ENCODE measurements at places on chromosomes 6 and 20.

- DNase-seq = no peak
Observed at GRCh38 chr6:21061892-21062291, 527.6 kb downstream of the CDKAL1 start.

- no peak for DNase-seq
Observed at GRCh38 chr6:110322874-110323242, 35.3 kb downstream of the METTL24 start.

DNA sequence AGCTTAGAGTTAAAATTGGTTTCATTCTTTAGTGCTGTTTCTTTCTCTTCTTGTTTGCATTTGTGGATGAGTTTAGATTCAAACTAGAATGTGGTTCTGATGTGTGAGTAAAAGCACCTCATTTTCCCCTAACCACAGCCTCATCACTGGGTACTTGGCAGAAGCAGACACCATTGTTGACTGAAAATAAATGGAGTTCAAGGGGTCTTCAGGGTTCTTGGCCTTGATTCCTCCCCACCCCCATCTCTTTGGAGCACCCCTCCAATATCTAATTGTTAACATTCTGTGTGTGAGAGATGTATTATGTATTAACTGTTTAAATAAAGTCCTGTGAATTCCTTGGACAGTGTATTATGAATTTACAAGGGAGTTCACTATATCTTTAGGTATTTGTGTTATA is 59.6 kb downstream of the JARID2 start:
- no peak for DNase-seq

- DNase-seq = no peak
Observed at GRCh38 chr20:723756-724155, 44.5 kb downstream of the SLC52A3 start.

DNA sequence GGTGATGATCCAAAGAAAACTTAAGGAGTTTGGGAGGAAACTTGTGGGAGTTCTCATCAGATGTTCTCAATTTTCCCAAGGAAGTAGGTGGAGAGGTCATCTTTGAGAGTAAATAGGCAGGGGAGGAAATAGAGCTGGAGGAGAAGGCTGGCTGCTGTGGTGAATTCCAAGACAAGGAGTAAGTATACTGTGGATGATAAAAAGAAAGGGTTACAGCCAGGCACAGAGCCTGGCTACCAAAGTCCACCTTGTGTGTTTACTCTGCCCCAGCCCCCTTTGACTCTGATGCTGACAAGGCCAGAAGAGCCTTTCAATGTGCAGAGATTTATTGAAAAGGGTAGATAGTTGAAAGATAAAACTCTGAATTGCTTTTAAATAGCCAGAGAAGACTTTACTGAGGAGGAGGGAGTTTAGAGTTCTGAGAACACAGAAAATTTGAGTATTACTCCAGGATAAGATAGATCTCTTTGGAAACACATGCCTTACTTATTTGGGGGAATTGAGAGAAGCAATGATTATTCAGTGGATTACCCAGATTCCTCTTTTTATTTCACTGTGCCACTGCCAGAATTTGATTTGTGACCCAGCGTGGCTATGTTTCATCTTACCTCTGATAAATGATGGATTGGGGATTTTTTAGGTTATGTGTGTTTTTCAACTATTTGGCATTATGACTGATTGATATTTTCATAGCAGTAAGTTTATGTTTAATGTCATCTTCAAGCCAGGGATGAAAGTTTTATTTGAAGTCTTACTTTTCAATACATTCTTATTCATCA is 182.6 kb upstream of the JAG1 start:
- DNase-seq = no peak

- DNase-seq = no peak
Observed at GRCh38 chr6:138569970-138570724, 70.9 kb upstream of the NHSL1 start.
